ENCODE measurements at places on chromosomes 16 and 17.
A peak's percentile ranks its signal among the peaks of the same experiment; 100 is the strongest.

DNA sequence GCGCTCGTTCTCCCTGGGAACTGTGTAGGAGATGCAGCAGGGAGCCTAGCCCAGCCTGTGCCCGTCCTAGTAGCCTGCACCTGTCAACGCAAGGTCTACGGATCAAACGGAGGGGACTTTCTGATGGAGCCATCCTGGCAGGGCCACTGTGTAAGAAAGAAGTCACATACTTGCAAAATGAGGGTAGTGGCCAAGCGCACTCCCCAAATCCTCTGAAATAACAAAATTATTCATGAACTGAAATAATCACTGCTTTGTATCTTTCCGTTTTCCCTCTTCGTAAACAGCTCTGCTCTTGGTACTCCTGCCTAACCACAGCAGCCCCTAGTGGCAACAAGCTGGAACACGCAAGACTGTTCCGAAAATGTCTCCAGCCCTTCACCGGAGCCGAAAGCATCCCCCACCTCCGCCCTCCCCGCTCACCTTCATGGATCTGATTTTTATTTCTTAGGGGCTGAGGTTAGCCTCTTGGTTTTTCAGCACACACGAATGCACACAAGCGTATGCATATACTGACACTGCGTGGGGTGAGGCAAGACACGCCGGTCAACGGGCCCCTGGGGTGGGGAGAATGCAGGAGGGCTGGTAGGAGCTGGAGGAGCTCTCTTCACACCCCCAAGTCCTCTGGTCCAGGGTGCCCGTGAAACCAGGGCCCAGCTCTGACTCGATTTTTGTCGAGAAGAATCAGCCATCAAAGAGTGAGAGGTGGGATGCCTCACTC is 100.8 kb downstream of the ABCC12 start:
- peak; percentile 67 for DNase-seq

GRCh38 chr17:17987187-17987896 is 14.7 kb downstream of the DRC3 start:
- no peak for DNase-seq

GRCh38 chr16:56950881-56951771 is 10.6 kb upstream of the CETP start:
- DNase-seq: no peak

DNA sequence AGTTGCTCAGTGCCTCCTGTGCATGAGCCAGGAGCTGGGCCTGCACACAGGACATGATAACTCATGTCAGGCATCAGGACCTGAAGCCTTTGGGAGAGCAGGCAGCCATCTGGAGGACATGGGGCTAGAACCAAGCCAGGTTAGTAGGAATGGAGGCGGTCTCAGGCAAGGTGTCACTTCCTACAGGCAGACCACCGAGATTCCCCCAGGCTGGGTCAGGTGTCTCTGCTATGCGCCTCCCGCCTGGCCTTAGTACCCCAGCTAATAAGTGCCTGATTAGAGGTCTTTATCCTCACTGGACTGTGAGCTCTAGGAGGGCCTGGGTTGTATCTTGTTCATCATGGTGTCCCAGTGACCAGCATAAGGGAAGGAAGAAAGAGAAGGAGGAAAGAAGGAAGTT is 15.6 kb downstream of the SAMD14 start:
- no peak for DNase-seq

- no peak for DNase-seq
These were observed 79.0 kb downstream of the C16orf78 start for GRCh38 chr16:49452578-49452977.

DNA sequence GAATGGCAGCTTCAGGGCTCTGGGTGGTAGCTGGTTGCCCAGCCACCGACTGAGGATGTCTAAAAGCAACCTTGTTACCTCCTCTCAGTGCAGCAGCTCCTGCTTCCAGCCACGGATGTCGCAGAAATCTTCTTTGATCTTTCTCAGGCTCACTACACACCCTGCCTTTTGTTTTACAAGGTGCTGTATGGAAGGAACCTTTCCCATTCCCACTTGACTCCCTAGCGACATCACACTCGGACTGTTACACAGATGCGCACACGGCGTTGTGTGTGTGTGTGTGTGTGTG is 135.8 kb upstream of the CPHXL start:
- no peak for DNase-seq

- DNase-seq: no peak
These were observed 4.5 kb downstream of the HOXB9 start for GRCh38 chr17:48621410-48622392.

DNA sequence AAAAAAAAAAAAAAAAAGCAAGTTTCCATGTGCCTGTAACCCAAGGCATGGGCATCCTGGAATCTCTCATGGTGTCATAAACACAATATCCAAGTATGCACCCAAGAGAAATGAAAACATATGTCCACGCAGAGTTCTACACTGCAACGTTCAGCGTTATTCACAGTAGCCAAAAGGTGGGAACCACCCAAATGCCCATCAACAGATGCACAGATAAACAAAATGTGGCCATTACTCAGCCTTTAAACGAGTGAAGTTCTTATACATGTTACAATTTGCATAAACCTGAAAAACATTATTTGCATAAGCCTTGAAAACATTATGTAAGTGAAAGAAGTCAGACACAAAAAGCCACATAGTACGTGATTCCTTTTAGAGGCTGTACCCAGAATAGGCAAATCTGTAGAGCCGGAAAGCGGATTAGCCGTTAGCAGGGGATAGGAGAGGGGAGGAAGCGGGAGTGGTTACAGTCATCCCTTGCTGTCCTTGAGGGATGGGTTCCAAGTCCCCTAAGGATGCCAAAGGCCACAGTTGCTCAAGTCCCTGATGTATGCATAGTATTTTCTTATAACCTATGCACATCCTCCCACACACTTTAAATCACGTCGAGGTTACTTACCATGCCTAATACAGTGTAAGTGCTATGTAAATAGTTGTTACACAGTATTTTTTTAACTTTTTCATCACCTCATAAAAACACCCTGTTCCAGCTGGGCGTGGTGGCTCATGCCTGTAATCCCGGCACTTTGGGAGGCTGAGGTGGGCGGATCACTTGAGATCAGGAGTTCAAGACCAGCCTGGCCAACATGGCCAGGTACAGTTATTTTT is 47.3 kb upstream of the DNAH17 start:
- DNase-seq: no peak

DNA sequence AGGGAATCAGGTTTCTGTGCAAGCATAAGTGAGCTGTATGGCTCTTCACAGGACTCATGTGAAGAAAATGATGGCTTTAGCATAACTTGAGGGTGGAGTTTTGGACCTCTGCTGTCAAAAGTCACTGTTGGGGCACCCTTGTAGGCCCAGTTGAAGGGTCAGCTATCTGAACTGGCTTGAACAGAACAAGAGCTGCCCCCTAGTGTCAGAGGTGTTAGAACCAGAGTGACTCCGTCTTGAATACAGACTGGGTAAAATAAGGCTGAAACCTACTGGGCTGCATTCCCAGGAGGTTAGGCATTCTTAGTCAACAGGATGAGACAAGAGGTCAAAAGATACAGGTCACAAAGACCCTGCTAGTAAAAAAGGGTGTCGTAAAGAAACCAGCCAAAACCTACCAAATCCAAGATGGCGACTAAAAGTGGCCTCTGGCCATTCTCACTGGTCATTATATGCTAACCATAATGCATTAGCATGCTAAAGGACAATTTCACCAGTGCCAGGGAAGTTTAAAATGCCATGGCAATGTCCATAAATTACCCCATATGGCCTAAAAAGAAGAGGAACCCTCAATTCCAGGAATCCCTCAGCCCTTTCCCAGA is 484.0 kb upstream of the ERCC4 start:
- no peak for DNase-seq

- DNase-seq: no peak
These were observed 25.6 kb downstream of the IGSF6 start for GRCh38 chr16:21626659-21627277.

DNA sequence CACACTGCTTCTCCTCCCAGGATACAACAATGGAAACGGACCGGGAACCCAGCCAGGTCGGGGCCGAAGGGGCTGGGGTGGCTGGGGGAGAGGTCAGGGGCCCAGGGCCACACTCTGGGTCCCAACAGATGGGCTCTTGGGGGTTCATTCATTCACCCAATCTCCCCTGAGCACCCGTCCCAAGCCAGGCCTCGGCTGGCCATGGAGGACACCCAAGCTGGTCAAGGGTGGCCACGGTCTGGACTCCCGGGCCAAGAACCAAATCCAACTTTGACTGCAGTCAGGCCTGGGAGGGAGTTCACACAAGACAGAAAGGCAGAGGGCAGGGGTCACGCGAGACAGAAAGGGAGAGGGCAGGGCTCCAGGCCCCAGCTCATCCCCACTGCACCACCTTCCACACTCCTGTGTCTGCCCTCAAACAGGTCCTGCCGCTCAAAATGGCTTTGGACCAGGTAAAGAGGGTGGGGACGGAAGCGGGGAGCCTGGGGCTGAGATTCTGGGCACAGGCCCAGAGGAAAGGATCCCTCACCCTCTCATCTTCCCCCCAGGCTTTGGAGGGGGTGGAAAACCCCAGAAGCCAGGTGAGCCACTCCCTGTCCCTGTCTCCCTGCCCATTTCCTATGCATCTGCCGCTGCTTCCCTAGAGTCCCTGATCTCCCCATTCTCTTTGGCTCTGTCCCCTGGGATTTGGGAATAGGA is 12.3 kb upstream of the PKMYT1 start:
- DNase-seq: no peak

- DNase-seq: no peak
These were observed 722.9 kb upstream of the EEF2KMT start for GRCh38 chr16:5820472-5820871.

DNA sequence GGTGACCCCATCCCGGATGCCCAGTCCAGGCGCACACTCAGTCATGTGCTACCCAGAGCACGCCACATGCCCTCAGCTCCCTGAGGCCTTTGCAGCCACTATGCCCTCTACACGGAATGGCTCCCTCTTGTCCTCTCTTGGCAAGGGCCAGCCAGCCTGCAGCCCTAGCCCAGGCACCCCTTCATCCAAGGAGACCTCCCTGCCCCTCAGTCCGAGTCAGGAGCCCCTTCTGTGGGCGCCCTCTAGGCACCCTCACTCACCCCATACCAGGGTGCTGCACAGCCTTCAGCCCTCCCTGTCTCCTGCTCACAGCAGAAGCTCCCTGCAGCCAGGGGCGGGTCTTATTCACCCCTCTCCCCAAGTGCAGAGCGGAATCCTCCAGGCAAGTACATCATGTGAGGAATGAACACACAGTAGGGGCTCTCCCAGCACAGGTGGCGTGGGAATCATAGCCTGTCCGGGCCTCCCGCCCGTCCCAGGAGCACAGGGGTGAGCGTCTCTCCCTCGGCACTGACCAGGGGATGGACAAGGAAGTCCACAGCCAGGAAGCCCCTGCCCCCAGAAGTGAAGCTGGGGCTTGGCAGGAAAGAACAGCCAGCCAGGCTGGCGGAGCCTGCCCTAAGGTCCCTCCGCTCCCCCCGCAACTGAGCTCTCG is 186.9 kb downstream of the RBFOX3 start:
- DNase-seq: no peak

DNA sequence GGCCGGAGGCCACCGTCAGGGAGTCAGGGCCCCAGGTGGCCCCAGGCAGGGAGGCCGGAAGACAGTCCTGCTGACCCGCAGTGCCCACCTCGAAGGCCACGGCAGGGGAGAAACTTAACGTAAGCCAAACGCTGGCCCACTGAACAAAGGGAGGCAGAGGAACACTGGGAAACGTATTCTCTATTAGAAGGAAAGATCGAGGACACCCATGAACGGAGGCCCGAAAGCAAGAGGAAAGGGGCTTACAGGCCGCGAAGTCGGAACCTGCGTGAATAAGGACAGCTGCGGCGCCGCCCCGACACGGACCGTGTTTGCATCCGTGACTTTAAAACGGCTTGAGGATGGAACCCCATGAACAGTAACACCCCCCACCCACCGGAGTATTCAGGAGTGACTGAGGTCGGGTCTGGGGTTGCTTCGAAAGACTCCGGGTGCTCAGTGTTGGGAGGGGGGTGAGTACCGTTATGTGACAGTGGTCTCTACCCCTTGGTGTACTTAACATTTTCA is 102.4 kb upstream of the METRNL start:
- DNase-seq: no peak

DNA sequence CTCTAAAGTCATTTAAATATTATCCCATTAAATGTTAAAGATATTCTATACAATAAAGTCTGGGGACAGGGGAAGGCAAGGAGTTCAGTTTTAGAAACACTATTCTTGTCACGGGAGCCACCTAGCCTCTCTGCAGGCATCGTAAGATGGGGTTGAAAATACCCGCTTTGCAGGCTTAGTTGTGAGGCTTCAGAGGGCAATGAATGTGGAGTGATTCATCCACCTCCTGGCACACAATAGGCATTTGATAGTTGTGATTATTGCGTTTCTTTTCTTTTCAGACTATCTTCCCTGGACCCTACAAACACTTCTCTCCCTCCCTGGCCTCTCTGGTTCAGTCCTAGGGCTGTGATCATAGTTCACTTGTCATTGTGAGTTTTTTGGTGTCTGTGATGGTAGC is 19.6 kb downstream of the GLP2R start:
- DNase-seq: no peak

GRCh38 chr16:2883458-2883908 is 468 bp downstream of the FLYWCH2 start:
- DNase-seq: no peak

DNA sequence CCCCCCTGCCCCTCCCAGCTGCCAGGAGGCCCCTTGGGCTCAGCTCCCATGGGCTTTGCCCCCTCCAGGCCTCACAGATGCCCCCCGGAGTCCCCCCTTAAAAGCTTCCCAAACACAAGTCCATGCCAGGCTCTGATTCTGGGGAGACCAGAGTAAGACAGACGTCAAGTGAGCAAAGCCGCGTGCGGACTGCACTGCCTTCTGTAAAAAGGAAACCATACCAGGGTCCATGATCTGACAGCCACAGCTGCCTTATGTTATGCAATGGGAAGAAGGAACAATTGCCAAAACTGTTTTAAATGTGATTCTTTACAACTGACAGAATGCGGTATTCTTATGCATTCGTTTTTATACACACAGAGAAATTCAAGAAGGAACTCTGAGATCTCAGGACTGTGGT is 17.9 kb upstream of the HEXD start:
- no peak for DNase-seq

DNA sequence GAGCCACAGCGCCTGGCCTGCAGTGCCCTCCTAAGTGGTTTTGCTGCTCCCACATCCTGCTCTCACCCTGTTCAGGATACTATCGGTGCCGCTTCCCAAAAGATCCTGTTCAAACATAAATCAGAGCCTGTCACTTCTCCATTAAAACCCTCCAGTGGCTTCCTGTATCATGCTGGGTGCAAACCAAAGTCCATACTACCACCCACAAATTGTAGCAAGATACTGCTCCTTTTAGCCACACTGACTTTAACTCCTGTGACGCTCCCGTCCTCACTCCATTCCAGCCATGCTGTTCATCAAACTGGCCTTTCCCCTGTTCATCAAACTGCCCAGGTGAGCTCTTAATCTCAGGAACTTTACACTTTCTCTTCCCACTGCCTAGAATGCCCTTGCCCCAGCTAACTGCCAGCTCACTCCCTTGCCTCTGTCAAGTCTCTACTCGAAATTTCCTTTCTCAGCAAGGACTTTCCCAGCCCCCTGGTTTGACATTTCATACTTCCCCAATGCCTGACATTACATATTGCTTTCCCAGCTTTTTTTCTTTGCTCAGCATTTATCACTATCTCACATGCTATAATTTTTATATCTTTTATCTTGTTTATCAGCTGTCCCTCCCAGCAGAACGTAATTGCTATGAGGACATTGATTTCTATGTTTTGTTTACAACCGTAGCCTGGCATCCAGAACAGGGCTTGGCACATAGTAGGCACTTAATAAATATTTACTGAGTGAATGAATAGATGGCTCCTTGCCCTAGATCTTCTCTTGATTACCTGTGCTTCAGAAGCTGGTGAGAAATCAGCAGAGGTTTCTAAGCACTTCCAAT is 44.3 kb upstream of the SMURF2 start:
- DNase-seq: no peak
